ENCODE measurements at places on chromosomes 12 and 14.

GRCh38 chr12:41663598-41664265 lies 475.6 kb downstream of the PDZRN4 start:
- DNase-seq, result no peak

DNA sequence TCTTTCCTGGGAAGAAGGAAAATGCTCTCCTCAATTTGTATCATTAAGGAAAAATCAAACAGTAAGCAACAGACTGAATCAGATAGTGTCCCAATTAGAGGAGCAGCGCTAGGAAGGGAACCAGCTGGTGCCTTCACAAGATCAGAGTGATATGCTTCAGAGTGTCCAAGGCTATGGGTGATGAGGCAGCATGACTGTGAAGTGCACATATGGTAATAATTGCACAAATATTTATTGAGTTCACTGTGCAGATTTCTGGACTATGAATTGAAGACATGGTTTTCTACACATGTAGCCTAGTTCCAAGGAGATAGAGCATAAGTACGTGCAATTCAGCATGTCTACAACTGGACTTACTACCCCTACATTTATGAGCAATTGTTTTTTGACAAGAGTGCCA lies 78.8 kb upstream of the EVL start:
- no peak for DNase-seq

- no peak for DNase-seq
These were observed 129.7 kb upstream of the PLEKHG7 start for GRCh38 chr12:92573104-92573503.

GRCh38 chr12:105983622-105984320 lies 155.0 kb downstream of the NUAK1 start:
- no peak for DNase-seq

DNA sequence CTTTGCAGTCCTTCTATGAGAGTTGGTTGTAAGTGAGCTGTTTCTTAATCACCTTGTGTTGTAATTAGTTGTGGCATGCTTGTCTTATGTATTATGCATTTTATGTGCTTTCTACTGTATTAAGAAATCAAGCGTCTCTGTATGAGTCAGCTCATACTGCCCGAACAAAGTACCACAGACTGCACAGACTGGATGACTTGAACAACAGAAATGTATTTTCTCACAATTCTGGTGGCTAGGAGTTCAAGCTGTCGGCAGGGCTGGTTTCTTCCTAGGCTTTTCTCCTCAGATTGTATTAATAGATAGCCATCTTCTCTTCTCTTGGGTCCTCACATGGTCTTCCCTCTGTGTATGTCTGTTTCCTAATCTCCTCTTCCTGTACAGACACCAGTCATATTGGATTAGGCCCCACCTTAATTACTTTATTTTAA lies 77.7 kb downstream of the FLRT2 start:
- no peak for DNase-seq

DNA sequence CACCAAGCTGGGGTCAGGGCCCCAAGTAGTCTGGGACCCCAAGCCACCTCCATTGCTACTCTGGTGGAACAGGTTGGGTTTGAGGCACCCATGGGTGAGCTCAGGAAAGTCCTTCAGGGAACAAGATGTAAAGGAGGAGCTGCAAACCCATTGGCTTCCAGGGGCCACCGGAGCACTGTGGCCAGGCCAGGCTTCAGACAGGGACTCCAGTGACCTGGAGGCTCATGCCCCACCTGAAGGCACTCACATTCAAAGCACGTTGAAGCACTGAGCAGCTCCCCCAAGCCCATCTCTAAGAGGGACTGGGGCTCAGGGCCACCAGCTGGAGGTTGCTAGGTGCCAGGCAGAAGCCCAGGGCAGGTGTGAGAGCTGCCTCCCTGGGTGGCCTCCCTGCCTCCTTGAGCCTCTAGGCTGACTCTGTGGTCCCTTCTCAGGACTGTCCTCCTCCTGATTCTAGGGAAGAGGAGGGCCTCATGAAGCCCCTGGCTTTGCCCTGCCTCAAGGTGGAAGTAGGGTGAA lies 49.1 kb downstream of the FAM222A start:
- DNase-seq, result no peak

DNA sequence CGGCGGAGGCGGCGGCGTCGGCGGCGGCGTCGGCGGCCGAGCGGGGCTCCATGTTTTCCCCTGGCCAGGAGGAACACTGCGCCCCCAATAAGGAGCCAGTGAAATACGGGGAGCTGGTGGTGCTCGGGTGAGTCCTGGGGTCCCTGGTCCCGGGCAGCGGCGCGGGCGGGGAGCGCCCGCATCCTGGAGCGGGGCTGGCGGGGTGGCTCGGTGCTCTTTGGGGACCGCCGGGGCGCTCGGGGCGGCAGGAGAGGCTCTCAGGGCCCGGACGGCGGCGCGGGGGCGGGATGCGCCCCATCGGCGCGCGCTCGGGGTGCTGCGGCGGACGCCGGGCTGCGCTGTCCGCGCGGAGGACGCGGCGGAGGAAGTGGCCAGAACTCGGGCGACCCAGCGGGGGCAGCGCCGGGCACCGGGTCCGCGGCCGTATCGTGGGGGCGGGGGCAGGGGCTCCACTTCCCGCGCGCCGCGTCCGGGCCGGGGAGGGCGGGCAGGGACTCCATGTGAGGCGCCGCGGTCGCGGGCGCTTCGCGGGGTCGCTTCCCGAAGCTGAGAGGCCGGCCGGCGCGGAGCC lies 485 bp downstream of the PELI2 start:
- peak; percentile 80 for DNase-seq

DNA sequence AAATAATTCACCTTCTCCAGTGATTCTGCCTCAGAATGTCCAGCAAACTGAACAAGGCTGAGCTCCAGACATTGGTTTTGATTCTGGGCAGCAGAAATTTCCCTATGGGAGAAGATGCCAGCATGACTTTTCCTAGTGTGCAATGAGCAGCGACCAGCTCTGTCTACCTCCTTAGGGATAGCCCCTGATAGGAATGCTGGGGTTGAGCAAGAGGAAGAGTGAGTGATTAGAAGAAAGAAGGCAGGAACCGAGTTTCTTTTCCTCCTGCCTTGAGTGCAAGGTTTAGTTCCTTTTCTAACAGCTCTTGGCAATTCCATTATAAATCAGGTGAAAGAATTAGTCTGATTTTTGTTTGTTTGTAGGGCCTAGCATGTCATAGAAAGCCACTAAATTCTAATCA lies 379.0 kb downstream of the DAD1 start:
- no peak for DNase-seq

Measured in activated CD4-positive, alpha-beta T cell treated with anti-CD3 and anti-CD28 coated beads, Interleukin-2, amount 10 ng/mL, durations not matched to agents 24 days and 14 days (primary cell).